ENCODE measurements at places on chromosomes 5 and 9.

DNA sequence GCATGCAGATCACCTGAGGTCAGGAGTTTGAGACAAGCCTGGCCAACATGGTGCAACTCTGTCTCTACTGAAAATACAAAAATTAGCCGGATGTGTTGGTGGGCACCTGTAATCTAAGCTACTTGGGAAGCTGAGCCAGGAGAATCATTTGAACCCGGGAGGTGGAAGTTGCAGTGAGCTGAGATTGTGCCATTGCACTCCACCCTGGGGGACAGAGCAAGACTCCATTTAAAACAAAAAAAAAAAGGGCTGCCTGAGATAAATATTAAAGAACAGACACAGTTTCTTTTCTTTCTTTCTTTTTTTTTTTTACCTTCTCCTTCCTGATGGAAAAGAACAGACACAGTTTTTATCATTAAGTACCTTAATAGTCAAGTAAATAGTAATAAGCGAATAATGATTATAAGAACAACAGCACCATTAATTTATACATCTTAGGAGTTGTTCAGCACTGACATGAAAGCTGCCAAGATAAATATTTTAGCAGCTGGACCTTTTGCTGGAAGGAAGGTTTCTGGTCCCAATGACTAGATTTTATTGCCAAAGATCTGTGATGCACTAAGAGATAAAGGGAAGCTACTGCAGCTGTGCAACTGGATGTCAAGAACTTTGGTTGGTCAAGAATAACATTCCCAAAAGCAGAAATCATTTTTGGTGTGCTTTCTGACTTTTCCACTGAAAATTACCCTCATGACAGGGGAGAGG, 7.0 kb downstream of the CENPP start:
- DNase-seq: no peak

- DNase-seq: no peak
Observed at GRCh38 chr9:122219856-122220672, 8.7 kb downstream of the LHX6 start.

- no peak for DNase-seq
Observed at GRCh38 chr5:125536095-125536494, 789.7 kb upstream of the ZNF608 start.

GRCh38 chr5:137234973-137235943, 263.9 kb downstream of the SPOCK1 start:
- no peak for DNase-seq

GRCh38 chr5:130166839-130167490, 262.7 kb downstream of the CHSY3 start:
- DNase-seq: no peak

- DNase-seq: no peak
Observed at GRCh38 chr5:158471535-158471924, 612.6 kb upstream of the CLINT1 start.

GRCh38 chr5:179198825-179199224, 138.7 kb downstream of the ZNF354C start:
- no peak for DNase-seq

- no peak for DNase-seq
Observed at GRCh38 chr9:137218754-137219271, 3.2 kb downstream of the RNF208 start.

GRCh38 chr9:81894891-81895290, 33.3 kb upstream of the SPATA31D4 start:
- DNase-seq: no peak

DNA sequence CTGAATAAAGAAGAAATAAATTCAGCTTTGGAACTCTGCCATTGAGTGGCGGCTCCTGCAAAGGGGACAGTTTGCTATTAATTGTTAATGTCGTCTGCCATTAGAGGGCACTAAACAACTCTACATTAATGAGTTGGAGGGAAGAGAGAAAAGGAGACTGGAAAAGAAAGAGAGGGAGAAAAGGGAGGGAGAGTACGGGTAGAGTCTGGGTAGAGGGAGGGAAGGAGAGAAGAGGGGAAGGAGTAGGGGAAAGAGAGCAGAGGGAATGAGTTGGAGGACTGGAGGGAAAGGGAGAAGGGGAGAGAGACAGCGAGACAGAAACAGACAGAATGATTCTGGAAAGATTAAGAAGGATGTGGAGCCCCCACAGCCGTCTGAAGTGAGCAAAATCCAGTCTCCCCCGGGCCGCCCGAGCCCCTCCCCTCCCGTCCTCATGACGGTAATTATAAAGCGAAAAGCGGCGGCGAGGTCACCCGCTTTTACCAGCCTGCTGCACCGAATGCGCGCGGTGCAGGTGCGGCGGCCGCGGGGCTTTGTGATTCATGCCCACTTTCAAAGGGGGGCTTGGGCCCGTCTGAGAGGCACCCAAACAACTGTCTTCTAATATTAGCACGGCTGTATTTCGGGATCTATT, 1.9 kb upstream of the FST start:
- no peak for DNase-seq

DNA sequence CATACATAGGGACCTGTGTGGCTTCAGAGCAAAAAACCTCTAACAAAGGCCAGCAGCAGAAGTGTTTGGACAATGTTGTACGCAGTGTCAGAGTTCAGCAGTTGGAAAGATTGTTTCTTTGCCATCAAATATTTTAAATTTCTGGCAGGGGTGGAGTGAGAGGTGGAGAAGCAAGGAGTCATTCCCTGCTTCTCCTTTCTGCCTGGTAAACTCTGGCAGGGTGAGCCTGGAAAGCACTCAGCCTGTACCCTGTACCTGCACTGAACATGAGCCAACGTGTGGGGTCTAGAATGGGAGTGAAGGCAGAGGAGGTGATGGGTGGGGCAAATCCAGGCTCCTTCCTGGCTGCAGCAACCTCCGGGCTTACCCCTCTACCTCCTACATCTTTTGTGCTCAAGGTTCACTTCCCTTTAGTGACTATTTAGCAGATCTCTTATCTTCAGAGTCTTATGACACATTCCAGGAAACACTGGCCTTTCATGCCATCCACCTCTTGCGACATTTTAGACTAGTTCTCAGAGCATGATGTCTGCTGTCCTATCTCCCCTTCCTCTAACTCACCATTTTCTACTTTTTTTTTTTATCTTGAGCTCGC, 445.0 kb upstream of the PIK3R1 start:
- DNase-seq: no peak

DNA sequence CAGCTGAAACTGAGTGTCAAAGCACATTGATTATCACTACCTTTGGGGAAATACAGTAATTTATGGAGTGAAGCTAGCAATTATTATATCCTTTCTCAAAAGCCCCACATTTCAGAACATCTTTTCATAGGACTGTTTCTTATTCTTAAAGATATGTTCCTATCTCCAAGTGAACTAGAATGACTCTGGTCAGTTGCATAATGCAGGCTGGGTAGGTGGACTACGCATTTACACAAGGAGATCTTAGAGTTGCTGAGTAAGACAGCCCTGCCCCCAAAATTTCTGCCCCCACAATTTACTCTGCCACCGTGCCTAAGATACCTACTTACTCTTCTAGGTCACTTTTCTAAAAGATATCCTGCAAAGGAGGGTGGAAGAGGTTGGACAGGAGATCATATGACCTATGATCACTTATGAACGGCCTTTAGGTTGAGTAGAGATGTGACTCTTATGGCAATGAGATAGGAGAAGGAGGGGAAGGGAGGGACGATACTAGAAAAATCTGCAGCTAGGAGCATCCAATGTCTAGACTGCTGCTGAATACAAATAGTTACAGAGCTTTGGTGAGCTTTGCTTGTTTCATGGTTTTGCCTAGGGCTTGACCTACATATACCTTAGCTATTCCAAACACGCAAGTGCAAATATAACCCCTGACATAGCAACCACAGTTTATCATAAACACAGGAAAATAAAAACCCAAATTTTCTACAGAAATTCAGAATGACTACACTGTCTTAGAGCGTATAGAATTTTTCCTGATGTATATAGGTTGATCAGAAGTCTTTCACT, 121.7 kb downstream of the GLIS3 start:
- DNase-seq: no peak

DNA sequence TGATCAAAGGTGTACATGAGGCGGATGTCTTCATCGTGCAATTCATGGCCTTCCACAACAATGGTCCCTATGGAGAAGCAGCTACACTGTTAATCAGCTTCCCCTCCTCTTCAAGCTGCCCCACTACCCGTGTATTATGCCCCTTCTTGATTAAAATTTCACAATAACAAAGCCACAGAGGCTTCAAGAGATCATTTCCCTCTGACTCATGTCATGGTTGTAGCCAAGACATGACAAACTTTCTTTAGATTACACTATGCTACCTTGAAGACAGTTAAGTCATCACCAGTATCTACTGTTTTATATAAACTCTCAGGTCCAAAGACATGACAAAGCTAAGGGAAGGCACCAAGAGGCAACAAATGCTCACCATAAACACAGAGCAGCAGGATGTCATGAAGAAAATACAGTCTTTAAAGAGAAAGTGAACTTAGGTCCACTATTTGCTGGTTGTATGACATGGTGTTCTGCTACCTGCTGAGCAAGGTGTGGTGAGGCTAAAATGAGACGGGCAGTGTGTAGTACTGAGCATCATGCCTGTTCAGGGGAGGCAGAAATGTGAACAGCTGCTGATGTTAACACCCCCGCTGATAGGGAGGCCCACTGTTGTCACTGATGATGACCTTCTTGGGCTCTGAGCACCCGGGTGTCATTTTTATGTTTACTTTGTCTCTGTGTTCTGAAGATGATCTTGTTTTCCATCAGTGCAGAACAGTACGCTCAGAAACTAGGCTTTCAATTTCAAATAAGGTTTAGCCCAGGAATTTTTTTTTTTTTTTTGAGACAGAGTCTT, 48.3 kb downstream of the IARS1 start:
- DNase-seq: no peak

Measured in GOT3 (cell line).